Suppressor macrophage treated with lipopolysaccharide for 4 hours (primary cell): ENCODE measurements at places on chromosomes 7 and 10.

DNA sequence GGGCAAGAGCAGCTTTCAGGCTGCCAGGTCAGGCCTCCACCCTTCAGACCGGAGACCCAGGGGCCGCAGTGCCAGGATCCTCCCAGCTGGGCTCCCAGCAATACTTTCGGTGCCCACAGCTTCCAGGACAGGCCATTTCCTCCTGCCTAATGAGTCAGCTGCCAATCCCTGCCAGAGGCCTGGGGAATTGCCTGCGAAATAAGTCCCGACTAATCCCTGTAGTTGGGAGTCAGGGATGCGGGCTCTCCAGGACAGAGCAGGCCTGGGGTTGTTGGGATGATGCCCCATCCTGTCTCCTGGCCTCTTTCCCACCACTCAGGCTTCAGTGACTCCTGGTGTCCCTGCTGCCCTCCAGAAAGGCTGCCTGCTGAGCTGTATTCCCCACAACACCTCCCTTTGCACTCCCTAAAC is 143.5 kb upstream of the UNC5B start:
- DNase-seq: no peak

DNA sequence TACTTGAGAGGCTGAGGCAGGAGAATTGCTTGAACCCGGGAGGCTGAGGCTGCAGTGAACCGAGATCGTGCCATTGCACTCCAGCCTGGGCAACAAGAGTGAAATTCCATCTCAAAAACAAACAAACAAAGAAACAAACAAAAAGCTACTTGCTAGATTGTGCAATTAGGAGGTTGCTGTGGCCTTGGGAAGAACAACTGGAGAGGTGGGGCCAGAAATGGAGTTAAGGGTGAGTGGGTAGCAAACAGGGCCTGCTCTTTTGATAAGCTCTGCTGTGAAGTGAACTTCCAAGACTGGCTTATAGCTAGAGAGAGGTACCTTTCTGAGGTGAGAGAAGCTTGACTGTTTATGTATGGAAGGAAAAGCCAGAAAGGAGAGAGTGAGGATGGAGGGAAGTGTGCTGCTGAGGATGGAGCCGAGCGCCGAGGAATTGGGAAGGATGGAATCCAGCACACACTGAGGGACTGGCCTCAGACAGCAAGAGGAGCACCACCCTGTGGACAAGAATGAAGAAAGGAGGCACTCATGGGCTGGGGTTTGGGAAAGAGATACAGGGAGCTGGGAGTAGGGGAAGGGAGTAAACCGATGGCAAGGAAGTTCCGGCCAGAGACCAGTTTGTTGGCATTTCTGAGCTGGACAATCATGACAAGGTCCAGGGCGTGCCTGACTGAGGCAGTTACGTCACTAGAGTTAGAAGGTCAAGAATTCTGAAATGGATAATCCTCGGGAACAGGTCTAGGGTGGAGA is 7.0 kb upstream of the RPEL1 start:
- peak; percentile 23 for DNase-seq

DNA sequence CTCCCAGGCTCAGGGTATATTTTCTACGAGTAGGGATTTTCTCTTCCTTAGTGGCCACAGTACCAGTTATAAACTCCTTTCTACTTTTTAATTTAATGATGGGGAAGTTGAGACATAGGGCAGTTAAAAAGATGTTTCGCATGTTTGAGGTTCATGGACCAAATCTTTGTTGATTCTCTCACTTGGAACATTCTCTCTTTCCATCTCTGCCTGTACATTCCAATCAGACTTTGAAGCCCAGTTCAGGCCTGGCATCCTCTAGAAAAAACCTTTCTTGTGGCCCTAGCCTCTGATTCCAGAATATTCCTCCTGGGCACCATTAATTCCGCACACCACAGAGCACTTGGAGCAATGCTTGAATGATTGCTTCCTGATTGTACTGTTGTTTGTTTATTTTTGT is 18.5 kb downstream of the SLC13A4 start:
- no peak for DNase-seq

DNA sequence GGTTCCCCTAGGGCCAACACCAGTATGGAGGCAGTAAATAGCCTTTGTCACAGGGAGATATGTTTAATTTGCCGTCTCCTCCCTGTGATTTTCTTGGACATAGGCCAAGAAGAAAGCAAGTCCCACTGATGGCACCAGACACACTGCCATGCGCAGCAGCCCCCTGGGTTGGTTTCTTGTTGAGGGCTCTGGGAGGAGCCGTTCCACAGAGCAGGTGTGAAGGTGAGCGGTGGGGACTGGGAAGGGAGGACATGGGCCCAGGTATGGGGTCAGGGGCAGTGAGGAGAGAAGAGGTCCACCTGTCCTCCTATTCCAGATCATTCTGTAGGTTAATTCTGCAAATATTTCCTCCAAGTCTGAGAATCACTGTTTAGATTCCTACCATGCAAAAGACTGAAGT is 376.1 kb downstream of the PLXNA4 start:
- no peak for DNase-seq

- no peak for DNase-seq
These were observed 102.9 kb downstream of the AOAH start for GRCh38 chr7:36621396-36621795.

DNA sequence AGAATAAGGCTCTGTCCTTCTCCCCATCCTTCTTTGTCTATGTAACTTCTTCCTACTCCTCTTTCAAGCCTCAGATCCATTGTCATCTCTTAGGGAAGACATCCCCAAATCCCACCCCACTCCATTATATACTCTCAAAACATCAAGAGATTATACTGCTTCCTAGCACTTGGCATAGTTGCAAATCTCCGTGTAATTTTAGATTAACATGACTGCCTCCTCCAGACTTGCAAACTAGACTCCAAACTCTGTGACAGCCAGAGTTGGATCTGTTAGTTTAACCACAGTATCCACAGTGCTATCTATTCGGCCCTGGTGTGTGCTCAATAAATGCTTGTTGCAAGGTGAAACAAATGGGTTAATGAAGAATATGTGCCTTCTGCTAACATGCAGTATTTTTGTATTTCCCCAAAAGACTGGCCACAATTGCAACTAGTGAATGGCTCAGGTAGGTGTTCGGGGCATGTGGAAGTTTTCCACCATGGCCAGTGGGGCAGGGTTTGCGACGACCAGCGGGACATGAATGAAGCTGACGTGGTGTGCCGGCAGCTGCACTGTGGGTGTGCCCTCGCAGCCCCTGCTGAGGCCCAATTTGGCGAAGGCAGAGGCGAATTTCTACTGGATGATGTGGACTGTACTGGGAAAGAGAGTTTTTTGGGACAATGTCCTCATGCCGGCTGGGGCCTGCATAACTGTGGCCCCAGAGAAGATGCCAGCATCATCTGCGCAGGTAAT is 34.5 kb upstream of the C10orf120 start:
- no peak for DNase-seq

DNA sequence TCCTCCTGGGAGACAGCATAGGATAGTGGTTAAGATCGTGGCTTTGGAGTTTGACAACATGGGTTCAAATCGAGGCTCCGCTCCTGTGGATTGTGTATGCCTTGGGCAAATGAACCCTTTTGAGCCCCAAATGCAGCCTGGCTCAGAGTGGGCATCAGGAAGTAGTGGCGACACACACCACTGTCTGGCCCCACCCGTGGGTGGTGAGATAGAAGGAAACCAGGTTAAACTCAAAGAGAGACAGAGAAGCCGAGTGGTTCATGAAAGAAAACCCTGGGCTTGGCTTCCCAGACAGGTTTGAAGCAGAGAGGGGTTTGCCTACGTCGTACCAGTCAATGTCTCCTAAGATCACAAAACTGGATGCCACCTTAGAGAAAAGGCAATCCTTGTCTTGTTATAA is 57.7 kb downstream of the PRTFDC1 start:
- DNase-seq: no peak

GRCh38 chr7:106767078-106767477 is 98.0 kb upstream of the PIK3CG start:
- no peak for DNase-seq

DNA sequence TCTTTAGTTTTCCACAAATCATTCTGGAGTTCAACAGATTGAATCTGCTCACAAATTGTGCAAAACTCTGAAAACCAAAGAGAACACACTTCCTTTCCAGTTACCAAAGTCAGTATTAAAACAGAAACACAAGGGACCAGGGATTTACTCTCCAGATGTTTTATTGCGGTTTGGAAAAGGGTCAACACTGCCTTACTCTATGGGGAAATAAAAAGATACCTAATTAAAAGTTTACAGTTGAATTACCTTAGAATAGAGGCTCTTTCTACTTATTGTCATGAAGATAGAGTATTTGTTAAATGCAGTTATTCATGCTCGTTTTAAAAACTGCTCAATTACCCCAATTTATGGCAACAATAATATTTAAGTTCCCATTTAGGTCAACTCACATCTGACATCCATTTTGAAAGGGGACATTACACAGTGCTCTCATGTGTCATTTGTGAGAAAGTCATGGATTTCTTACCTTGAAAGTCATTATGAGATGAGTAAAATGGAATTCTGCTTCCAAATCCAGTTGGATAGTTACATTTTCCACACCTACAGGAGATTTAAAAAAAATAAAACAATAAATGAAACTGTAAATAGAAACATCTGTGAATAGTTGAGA is 8.4 kb downstream of the LAMB1 start:
- DNase-seq: no peak

GRCh38 chr7:46035166-46035565 is 114.1 kb upstream of the IGFBP3 start:
- no peak for DNase-seq

- no peak for DNase-seq
These were observed 14.3 kb downstream of the BPGM start for GRCh38 chr7:134660961-134661376.

GRCh38 chr7:155882596-155882995 is 70.3 kb upstream of the SHH start:
- DNase-seq: no peak

DNA sequence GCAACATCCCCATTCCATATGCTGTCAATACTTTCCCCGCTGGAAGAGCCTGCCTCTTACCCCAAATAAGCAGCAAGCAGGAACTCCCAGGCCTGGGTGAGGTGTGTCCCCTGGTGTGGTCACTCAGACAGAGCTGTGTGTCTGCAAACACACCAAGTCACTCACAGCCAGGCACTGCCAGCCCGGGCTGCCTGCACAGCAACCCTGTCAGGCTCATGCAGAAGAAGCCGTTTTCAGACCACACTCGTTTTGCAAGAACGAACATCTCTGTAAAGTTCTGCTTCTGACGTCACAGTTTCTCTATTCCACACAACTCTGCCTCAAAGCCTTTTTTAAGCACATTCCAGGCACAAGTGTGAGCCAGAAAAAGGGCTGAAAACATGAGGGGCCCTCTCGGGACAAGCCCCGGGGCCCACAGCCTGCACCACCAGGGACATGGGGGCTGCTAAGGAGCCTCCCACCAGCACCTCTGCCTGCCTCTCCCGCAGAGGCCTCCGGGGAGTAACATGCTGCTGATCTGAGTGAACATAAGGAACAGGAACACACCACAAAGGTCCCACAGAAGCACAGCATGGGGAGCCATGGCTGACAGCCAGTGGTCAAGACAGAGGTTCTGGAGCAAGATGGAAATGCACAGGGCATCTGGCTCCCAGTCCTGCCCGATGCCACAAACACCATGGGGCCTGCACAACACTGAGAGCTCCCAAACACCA is 11.4 kb downstream of the PTPRN2 start:
- DNase-seq: no peak

DNA sequence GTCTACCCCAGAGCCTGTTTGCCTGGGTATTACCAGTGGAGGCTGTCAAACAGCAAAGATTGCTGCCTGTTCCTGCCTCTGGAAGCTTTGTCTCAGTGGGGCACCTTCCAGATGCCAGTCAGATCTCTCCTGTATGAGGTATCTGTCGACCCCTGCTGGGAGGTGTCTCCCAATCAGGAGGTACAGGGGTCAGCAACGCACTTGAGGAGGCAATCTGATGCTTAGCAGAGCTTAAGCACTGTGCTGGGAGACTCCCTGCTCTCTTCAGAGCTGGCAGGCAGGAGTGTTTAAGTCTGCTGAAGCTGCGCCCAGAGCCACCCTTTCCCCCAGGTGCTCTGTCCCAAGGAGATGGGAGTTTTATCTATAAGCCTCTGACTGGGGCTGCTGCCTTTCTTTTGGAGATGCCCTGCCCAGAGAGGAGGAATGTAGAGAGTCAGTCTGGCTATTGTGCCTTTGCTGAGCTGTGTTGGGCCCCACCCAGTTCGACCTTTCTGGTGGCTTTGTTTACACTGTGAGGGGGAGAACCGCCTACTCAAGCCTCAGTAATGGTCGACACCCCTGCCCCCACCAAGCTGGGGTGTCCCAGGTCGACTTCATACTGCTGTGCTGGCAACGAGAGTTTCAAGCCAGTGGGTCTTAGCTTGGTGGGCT is 62.2 kb downstream of the PPP1R9A start:
- no peak for DNase-seq

DNA sequence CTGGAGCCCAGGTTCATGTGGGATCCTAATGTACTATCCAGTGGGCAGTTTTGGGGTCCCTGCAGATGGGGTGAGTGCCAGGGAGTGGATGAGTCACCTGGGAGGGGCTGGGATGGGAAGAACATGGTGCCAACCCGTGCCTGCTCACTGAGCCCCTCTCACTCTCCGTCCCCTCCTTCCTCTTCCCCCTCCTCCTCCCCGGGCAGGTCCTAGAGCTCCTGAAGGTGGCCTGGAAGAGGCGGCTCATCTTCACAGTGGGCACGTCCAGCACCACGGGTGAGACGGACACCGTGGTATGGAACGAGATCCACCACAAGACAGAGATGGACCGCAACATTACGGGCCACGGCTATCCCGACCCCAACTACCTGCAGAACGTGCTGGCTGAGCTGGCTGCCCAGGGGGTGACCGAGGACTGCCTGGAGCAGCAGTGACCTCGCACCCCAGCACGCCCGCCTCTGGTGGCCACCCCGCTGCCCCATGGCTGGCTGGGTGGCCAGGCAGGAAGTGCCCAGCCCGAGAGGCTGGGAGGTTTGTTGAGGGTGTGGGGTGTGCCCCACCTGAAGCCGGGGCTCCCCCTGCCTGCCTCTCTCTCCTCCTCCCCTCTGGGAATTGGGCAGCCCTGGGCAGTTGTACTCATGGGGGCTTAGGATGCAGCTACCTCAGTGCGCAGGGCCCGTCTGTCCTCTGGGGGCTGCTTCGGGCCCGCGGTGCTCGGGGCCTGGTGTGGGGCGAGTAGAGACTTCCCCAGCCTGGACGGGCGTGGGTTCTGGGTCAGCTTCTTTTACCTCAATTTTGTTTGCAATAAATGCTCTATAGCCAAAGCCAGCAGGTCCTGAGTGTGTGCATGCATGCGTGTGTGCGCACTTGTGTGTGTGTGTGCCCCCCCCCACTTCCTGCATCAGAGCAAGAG is 4.9 kb upstream of the UPK3B start:
- DNase-seq: no peak

- DNase-seq: no peak
These were observed 111.2 kb upstream of the ADO start for GRCh38 chr10:62693306-62693705.

GRCh38 chr7:126487728-126488442 is 764.9 kb downstream of the GRM8 start:
- no peak for DNase-seq

DNA sequence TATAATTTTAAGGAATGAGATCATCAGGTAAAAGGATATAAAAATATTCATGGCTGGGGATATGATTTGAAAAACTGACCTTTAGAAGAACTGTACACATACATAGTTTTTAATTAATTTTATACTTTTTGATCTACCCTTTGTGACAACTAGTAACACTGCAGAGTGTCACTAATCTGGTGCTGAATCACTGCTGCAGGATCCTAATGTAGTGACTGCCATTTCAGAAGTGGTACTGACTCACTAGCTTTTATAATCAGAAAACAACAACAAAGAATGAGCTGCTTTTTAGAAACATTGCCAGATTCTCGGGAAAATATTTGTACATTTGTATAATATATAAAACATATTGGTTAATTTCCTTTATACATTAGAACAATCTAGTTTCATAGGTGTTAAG is 110.4 kb downstream of the HIPK2 start:
- no peak for DNase-seq
